ENCODE measurements at places on chromosomes 2 and 18.

DNA sequence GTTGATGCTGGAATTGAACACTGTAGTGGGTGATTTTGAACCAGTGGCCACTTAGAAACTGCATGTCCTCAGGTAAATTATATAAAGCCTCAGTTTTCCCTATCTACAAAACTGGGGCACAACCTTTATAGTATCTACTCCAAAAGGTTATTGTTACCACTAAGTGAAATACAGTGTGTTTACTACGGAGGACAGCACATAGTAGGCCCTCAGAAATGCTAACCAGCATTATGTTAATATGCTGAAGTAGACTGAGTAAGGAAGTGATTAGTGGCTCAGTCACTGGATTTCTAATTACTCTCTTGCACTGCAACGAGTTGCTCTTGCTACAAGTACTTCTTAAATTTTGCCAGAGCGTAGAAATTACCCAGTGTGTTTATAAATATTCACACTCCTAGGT is 139.5 kb downstream of the HAUS1 start:
- no peak overlapping the region for H3K27ac ChIP-seq
- H3K36me3 ChIP-seq, result peaks cover 10% of the 10 kb centered on the region
- H3K4me1 ChIP-seq, result peaks cover 10% of the 10 kb centered on the region
- no peak overlapping the region for H3K4me3 ChIP-seq
- H3K27me3 ChIP-seq, result no peaks in the 10 kb centered on the region

GRCh38 chr2:112529757-112530156 is 12.5 kb upstream of the POLR1B start:
- peaks cover 19% of the 10 kb centered on the region for H3K36me3 ChIP-seq
- H3K4me3 ChIP-seq, result no peak overlapping the region
- no peak for DNase-seq
- H3K27me3 ChIP-seq, result no peaks in the 10 kb centered on the region
- no peak overlapping the region for H3K27ac ChIP-seq
- H3K4me1 ChIP-seq, result no peaks in the 10 kb centered on the region

GRCh38 chr18:67402543-67402942 is 114.0 kb downstream of the DSEL start:
- no peaks in the 10 kb centered on the region for H3K27me3 ChIP-seq
- H3K4me1 ChIP-seq, result peaks cover 8% of the 10 kb centered on the region
- no peak overlapping the region for H3K27ac ChIP-seq
- H3K4me3 ChIP-seq, result no peak overlapping the region

- no peak overlapping the region for H3K4me3 ChIP-seq
- peaks cover 9% of the 10 kb centered on the region for H3K4me1 ChIP-seq
- H3K27me3 ChIP-seq, result peaks cover 1% of the 10 kb centered on the region
- H3K27ac ChIP-seq, result no peak overlapping the region
These were observed 39.3 kb downstream of the SOCS6 start for GRCh38 chr18:70328169-70328568.

DNA sequence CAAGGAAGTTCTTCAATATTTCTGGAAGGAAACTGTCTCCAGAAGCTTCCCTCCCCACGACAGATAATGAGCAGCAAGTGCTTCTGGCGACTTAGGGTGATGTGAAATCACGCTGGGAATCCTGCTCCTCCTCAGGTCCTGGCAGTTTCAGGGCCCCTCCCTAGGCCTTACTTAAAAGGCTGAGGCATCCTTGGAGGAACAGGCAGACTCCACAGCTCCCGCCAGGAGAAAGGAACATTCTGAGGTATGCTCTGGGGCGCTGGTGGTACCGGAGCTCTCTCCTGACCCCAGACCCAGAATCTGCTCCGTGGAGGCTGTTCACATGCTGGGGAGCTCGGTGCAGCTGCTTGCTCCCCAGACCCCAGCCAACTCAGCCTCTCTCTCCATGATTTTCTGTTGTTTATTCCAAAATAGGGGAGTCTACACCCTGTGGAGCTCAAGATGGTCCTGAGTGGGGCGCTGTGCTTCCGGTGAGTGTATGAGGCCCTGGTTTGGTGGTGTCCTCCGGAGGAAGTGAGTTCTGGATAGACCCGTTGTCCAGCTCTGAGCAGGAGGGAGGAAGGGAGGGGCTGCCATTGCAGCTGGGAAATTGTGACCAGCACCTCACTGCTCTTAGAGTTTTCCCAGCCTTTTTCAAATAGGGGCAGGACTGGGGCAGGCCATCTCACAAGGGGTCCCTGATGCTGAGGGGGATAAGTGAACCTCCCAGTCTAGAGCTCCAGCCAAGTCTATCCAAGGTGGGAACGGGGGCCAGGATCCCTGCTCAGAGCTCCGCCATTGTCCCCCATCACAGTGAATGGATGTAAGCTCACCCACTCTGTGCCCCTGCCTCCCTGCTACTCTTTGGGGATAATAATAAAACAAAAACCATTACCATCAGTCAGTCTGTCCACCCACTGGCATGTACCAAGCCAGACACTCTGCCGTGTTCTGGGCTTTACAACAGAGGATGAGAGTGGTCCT is at the start of gene IL36RN:
IL36RN (plus strand) TSS at position 201 of the 963 bp plus-strand sequence; CDS start at position 442, 241 bp downstream.
- no peak within 1 kb of the TSS for H3K27ac ChIP-seq
- H3K4me3 ChIP-seq, result no peak within 1 kb of the TSS
- DNase-seq, result no peak
- no peaks in the 10 kb centered on the region for H3K4me1 ChIP-seq
- H3K27me3 ChIP-seq, result peaks cover 5% of the 10 kb centered on the region
- no peaks in the 10 kb centered on the region for H3K36me3 ChIP-seq

GRCh38 chr2:176812246-176812775 is 400.3 kb upstream of the HNRNPA3 start:
- no peaks in the 10 kb centered on the region for H3K27me3 ChIP-seq
- no peak for DNase-seq
- H3K36me3 ChIP-seq, result no peaks in the 10 kb centered on the region

- H3K36me3 ChIP-seq, result no peaks in the 10 kb centered on the region
- H3K4me1 ChIP-seq, result peaks cover 2% of the 10 kb centered on the region
- H3K4me3 ChIP-seq, result no peak overlapping the region
These were observed 80.3 kb upstream of the TSPYL6 start for GRCh38 chr2:54336136-54336976.

DNA sequence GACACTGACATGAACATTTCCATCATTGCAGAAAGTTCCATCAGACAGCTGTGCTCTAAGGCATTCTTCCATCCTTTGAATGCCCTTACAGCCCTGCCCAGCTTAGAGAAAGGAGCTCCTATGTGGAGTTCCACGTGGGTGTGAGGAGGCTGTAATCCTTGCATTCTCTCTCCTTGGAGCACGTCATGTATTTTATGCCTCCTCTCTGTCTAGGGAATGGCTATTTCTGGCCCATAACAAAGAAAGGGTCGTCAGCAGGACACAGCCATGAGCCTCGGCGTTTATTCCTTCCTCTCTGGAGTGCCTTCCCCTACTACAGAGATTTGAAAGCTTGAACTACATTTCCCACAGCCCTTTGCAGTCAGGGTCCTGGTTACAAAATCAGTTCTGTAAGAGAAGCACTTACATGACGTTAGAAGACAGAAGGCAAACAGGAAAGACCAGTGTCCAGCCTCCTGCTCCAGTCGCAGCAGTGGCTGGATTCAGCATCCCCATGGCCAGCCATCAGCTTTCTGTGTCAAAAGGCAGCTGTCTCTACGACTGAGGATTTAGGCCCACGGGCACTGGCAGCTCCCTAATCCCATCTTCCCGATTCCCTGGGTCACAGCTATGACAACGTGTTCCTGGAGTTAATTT is 234.9 kb downstream of the TFCP2L1 start:
- no peaks in the 10 kb centered on the region for H3K27me3 ChIP-seq
- DNase-seq, result no peak
- H3K4me1 ChIP-seq, result no peaks in the 10 kb centered on the region
- H3K36me3 ChIP-seq, result no peaks in the 10 kb centered on the region
- H3K4me3 ChIP-seq, result no peak overlapping the region

DNA sequence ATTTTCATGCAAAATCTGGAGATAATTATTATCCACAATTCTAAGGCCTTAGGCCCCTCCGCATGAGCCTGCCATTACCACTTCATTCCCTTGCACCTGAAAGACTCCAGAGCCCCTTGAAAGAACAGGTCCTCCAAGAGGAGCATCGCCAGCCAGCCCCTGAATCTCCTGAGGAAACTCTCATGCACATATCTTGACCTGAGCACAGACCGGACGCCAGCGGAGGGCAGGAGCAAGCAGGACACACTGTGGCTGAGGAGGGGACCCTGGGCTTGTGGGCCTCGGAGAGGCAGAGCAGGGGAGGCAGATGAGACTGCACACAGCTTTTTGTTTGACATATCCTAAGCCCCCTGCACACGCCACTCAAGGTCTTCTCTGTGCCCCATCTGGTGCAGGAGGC is 13.6 kb upstream of the ADNP2 start:
- DNase-seq, result no peak
- H3K4me1 ChIP-seq, result no peaks in the 10 kb centered on the region
- no peaks in the 10 kb centered on the region for H3K36me3 ChIP-seq
- no peak overlapping the region for H3K4me3 ChIP-seq
- H3K27me3 ChIP-seq, result no peaks in the 10 kb centered on the region

- H3K27ac ChIP-seq, result no peak overlapping the region
- H3K4me3 ChIP-seq, result peak overlapping the region; percentile 81
- no peaks in the 10 kb centered on the region for H3K36me3 ChIP-seq
- peaks cover 65% of the 10 kb centered on the region for H3K27me3 ChIP-seq
These were observed 159.6 kb upstream of the SIX2 start for GRCh38 chr2:45168711-45169338.

DNA sequence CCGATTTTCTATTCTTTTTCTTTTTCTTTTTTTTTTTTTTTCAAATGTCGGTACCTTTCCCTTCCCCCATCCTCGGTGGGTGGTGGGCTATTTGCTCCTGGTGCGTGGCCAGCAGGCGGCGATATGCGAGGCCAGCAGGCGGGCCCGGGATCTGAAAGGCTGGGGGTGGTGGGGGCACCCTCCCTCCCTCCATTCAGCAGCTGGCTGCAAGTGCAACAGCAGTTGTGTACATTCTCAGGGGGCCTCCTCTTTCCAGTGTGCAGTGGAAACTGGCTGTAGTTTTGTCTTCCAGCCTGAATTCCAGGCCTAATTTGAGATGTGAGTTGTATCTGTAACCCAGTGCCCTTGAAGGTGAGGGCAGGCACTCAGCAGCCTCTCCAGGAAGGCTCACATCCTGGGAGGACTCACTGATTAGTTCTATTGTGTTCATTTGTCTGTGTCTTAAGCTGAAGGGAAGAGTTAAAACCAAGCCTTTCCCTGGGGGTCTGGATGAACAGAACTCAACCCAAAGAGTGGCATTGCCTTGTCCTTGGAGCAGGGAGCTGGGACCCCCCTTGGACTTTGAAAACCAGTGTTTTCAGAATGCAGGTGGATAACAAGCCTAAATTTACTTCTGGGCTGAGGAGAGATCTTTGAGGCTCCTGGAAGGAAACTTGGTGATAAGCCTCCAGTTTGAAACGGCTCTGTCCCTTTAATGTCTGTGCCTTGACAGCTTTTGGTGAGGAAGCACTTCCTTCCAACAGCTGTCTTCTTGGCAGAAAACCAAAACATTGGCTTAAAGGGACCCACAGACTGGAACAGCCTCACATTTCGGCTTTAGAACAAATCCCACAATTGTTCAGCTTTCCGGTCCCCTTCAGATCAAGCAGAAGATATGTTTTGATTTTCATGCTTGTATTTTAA is 3.3 kb downstream of the MYCN start:
- H3K36me3 ChIP-seq, result no peaks in the 10 kb centered on the region
- peak; percentile 59 for DNase-seq
- H3K4me3 ChIP-seq, result peak overlapping the region; percentile 86
- H3K27ac ChIP-seq, result peak overlapping the region; percentile 37
- peaks cover 41% of the 10 kb centered on the region for H3K4me1 ChIP-seq

DNA sequence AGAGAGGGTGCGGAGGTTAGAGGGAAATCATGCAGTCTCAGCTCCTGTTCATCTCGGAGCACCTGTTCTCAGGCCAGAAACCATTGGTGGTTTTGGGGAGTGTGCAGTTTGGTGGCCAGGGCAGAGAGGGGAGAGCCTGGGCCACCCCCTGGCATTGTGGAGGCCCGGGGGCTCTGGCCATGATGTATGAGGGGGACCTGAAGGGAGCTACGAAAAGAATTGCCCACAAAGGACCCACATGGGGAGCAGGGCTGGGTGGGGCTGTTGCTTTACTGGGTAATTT is 87.7 kb downstream of the DGKD start:
- no peak overlapping the region for H3K4me3 ChIP-seq
- no peaks in the 10 kb centered on the region for H3K27me3 ChIP-seq

GRCh38 chr18:8911408-8912340 is 190.8 kb upstream of the NDUFV2 start:
- DNase-seq, result no peak
- H3K4me3 ChIP-seq, result no peak overlapping the region
- no peaks in the 10 kb centered on the region for H3K36me3 ChIP-seq
- H3K27me3 ChIP-seq, result peaks cover 6% of the 10 kb centered on the region
- H3K4me1 ChIP-seq, result no peaks in the 10 kb centered on the region
- no peak overlapping the region for H3K27ac ChIP-seq

GRCh38 chr18:12403601-12404506 is 3.9 kb upstream of the PRELID3A start:
- peaks cover 21% of the 10 kb centered on the region for H3K4me1 ChIP-seq
- H3K27ac ChIP-seq, result no peak overlapping the region
- no peak overlapping the region for H3K4me3 ChIP-seq
- H3K27me3 ChIP-seq, result peaks cover 26% of the 10 kb centered on the region
- no peaks in the 10 kb centered on the region for H3K36me3 ChIP-seq

GRCh38 chr18:49813069-49813318 is 339 bp downstream of the ACAA2 start:
- peak overlapping the region; percentile 97 for H3K27ac ChIP-seq
- peaks cover 18% of the 10 kb centered on the region for H3K36me3 ChIP-seq
- peaks cover 63% of the 10 kb centered on the region for H3K4me1 ChIP-seq

DNA sequence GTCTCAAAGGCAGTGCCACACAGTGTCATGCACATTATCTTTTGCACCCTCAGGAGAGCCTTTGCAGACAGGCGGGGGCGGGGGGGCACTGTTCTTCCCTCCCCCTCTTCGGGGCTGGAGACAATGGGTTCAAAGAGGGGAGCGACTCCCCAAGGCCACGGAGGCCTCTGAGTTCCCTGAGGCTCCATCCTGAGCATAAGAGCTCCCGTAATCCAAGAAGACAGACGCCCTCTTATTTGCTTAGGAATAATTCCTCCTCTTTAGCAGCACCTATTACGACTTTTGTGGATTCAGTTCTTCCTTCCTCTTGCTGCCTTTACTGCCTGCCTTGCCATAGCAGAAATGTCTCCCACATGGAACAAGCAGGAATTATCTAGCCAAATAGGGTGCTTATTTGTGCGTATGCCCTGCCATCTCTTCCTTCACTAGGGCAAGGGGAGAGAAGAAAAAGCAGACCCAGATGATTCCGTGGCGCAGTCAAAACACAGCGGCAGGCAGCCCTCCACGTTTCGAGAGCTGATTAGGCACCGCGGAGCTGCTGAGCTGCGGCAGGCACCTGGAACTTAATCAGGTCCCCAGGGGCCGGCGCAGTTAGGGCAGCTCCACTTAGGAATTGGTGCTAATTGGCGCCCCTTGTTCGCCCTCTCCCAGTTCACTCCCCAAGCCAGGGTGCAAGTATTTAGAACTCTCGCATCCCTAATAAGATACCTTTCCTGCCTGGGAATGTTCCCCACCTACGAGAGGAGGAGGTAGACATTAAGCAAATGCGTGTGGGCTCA is 233.4 kb upstream of the MYT1L start:
- no peaks in the 10 kb centered on the region for H3K4me1 ChIP-seq
- H3K4me3 ChIP-seq, result no peak overlapping the region
- peaks cover 8% of the 10 kb centered on the region for H3K27me3 ChIP-seq
- H3K27ac ChIP-seq, result peak overlapping the region; percentile 40
- no peaks in the 10 kb centered on the region for H3K36me3 ChIP-seq

GRCh38 chr2:68251855-68252399 is 405 bp downstream of the PPP3R1 start:
- DNase-seq, result peak; percentile 53
- peaks cover 51% of the 10 kb centered on the region for H3K4me1 ChIP-seq
- no peaks in the 10 kb centered on the region for H3K36me3 ChIP-seq
- peak overlapping the region; percentile 98 for H3K4me3 ChIP-seq
- peak overlapping the region; percentile 97 for H3K27ac ChIP-seq

GRCh38 chr18:58491113-58491696 is 137.7 kb downstream of the ALPK2 start:
- no peaks in the 10 kb centered on the region for H3K36me3 ChIP-seq
- peaks cover 11% of the 10 kb centered on the region for H3K4me1 ChIP-seq
- no peak overlapping the region for H3K4me3 ChIP-seq
- peaks cover 11% of the 10 kb centered on the region for H3K27me3 ChIP-seq
- DNase-seq, result no peak
- no peak overlapping the region for H3K27ac ChIP-seq

Measured in naive thymus-derived CD8-positive, alpha-beta T cell (primary cell).